NCI-H2029 (cell line): ENCODE measurements at places on chromosomes 2 and 18.
A peak's percentile ranks its signal among the peaks of the same experiment; 100 is the strongest.

GRCh38 chr2:205686783-205687640 is 4.7 kb downstream of the NRP2 start:
- DNase-seq, result no peak

- DNase-seq, result no peak
Observed at GRCh38 chr2:198438331-198438730, 633.9 kb downstream of the PLCL1 start.

DNA sequence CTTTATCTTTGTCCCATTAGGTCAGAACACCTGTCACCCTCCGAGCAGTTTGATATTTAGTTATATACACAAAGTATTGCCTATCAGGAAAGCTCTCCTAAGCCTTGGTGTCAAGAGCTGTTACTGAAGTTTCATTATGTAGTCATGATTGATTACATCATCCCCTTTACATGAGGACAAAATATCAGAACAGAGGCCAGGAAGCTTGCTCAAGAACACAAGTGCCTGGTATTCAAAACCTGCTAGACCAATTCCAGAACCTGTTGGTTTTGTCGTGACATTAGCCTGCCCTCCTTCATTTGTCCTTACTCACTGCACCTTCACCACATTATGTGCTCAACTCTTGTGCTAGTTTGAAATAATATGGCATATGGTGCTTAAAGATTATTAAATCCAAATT is 377.1 kb downstream of the CDH19 start:
- DNase-seq, result no peak

DNA sequence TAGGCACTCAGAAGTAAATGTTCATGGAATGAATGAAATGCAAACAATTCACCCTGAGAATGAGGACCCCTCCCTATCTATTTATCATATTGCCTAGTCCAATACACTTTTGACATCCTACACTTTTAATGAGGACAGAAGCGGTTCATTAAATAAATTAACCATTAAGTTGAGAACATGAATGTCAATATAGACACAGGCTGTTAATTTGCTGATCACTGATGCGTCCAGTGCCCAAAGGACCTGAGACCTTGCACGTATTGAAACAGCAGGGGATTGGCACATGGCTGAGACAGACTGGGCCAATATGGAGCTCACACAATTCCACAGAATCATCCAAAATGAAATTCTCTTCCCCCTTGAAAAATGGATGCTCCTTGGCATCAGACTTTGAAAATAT is 430.0 kb downstream of the SLC4A3 start:
- DNase-seq, result peak; percentile 12

- no peak for DNase-seq
Observed at GRCh38 chr2:60550984-60551239, 2.5 kb downstream of the BCL11A start.

DNA sequence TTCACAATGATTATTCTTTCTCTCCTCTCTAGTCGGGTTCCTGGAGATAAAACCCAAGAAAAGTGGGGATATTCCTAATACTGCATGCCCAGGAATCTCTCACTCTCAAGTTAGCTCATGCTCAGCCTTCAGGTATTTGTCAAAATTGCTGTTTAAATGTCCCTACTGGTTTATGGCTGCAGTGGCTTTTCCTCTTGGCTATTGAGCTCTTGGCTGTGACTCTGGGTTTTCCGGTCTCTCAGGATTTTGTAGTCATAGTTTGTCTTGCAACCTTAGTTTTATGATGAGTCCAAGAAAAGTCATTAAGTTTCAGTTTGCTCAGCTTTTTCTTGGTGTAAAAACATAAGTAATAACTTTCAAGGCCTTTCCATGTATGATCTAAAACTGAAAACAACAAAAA is 820.7 kb upstream of the HS6ST1 start:
- no peak for DNase-seq

- DNase-seq, result no peak
Observed at GRCh38 chr2:140696449-140696848, 1434.4 kb downstream of the LRP1B start.

GRCh38 chr2:237217995-237218616 is 132.4 kb downstream of the COPS8 start:
- DNase-seq, result no peak

- no peak for DNase-seq
Observed at GRCh38 chr18:58536534-58537271, 92.2 kb downstream of the ALPK2 start.

DNA sequence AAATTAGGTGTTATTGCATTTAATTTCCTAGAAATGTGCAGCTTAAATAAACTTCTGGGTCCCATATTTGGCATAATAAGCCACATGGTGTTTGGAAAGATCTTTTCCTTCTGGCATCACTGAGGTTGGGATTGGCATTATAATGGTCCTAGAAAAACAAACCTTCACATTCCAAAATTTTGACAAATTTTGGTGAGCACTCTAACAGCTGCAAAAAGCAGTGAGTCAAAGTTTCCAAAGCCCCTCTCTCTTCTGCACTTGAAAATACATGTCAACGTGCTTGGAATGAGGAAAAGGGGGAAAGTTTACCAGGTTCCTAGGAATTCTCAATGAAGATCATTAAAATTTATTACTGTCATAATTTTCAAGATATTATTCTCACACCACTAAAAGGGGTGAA is 77.8 kb upstream of the STK17B start:
- DNase-seq, result no peak

- DNase-seq, result no peak
Observed at GRCh38 chr2:138244501-138244925, 257.1 kb upstream of the SPOPL start.

- no peak for DNase-seq
Observed at GRCh38 chr2:64812285-64812684, 158.6 kb upstream of the SERTAD2 start.

GRCh38 chr2:40043641-40044040 is 264.6 kb upstream of the THUMPD2 start:
- DNase-seq, result no peak

GRCh38 chr2:241563031-241563507 is 4.5 kb downstream of the BOK start:
- DNase-seq, result no peak

DNA sequence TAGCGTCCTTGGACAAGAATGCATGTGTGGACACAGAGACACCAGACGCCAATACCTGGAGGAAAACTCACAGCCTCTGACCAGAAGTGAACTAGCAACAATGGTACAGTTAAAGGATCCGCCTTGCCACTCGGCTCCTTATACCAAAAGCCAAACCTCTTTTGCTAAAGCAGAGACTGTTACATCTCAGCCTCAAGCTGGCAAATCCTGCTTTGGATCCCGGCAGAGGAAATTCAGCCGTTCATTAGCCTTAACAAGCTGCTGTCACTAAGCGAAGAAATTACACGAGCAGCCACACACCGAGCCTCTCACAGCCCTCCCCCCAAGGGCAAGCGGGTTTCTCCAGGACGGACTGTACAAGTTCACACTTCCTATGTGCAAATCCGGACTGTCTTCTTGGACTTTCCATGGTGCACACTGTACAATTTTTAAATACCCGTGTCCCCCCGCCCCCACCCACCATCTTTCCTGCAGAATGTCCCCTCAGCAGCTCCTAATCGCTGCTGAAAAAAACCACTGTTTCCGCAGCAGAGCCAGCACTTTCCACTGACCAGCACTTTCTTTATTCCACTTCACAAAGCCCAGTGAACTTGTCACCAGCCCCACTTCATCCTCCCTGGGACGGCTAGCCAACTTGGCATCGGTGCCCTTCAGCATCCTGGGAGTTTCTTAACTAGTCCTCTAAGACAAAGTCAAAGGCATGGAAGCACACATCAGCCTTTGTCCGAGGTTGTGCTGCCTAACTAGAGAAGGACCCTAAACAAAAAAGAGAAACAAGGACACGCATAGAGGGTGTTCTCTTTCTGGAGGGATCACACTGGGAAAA is 1.5 kb downstream of the KLF7 start:
- DNase-seq, result peak; percentile 48

GRCh38 chr2:200034816-200035215 is 79.4 kb downstream of the MAIP1 start:
- no peak for DNase-seq

DNA sequence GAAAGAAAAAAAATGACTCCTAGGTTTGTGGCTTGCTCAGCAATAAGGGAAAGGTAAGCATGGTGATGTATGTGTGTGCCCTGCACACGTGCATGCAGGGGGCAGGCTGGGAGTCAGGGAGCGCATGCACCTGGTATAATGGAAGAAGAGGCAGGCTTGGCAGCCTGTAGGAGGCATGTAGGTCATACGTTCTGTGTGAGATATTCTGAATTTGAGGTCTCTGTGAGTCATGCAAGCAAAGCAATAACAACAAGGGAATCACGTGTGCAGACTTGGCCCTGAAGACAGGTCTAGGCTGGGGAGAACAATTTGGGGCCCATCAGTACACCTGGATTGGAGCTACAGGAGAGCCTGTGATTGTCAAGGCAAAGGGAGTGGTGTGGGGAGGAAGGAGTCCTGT is 94.5 kb upstream of the TTC39C start:
- no peak for DNase-seq

DNA sequence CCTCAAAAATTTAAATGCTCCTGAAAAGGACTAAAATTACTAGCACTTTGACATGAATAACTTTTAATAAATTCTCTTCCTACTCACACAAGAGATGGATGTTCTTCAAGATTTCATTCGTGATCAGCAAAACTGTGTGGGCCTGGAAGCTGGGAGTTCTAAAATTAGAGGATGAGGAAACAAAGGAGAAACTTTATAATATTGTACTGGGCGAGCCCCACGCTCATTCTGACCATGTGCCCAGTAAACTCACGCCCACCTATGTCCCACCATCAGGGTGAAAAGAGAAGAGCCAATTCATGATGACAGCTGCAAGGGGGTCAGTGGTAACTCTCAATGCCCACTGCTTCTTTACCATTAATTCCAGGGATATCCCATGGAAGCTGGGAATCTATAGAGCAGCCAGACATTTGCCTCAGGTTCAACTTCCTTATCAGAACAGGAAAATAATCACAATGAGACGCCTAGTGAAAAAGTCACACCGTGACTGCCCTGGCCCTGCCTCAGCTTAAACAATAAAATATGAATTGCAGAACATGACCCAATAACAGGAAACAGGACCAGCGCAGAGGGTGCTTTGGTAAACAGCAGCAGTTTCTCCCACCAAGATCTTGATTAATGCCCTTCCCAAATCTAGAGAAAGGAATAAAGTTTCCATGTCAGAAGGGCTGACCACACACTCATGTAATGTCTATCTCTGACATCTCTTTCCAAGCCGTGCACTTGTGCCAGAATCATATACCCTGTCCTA is 438.6 kb downstream of the TXNL1 start:
- no peak for DNase-seq

GRCh38 chr2:236254001-236254400 is 10.2 kb downstream of the ASB18 start:
- DNase-seq, result no peak

DNA sequence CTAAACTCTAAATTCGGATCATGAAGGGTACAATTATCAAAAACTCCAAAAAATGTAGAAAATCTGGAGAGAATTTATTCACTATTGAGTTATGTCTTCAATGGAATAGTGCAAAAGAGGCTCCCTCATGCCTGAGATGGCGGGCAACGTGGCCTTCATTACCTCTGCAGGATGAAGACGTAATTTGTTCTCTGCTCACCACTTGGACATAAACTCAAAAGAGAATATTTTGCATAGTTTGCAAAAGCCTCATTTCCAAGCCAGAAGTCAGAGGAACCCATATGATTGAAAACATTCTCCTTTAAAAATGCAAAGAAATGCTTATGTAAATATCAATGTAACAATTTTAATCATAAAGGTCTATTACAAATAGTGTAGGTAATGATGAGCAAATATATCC is 58.7 kb downstream of the SLC25A12 start:
- DNase-seq, result no peak

- no peak for DNase-seq
Observed at GRCh38 chr2:27442920-27443282, 720 bp downstream of the KRTCAP3 start.

DNA sequence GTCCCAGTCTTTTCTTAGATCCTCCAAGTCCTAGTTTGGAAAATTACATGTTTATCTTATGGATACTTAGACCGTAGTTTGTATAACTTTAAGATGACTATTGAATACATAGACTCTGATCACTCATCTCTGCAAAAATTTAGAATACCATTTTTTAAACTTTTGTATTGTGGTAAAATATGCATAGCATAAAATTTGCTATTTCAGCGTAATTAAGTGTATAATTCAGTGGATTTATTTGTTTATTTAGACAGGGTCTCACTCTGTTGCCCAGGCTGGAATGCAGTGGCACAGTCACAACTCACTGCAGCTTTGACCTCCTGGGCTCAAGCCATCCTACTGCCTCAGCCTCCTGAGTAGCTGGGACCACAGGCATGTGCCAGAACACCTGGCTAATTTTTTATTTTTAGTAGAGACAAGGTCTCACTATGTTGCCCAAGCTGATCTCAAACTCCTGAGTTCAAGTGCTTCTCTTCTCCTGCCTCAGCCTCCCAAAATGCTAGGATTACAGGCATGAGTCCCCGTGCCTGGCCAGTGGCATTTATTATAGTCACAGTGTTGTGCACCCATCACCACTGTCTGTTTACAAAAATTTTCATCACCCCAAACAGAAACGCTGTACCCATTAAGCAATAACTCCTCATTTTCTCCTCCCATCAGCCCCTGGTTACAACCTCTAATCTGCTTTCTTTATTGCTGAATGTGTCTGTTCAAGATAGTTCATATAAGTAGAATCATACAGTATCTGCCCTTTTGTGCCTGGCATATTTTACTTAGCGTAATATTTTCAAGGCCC is 90.0 kb downstream of the MAP3K20 start:
- no peak for DNase-seq

DNA sequence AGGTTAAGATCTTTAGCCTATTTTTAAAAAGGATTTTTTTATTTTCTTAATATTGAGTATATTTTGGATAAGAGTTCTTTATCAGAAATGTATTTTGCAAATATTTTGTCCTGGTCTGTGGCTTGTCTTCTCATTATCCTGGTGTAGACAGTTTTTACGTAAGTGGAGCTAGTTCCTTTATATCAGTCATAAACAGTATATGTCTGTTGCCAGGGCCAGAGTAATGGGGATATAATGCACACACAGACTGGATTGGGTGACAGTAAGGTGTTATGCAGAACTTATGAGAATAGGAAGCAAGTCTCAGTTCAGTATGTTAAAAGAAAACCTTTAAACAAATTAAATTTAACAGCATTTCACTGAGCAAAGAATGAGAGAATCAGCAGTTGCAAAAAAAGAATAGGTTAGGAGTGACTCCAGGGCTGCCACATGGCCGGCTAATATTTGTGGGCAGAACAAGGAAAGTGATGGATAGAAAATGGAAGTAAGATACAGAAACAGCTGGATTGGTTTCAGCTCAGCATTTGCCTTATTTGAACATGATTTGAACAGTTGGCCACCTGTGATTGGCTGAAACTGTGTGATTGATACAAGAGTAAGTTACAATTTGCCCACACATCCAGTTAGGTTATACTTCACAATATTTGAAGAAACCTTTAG is 61.1 kb upstream of the ZNG1B start:
- DNase-seq, result no peak

- no peak for DNase-seq
Observed at GRCh38 chr2:1638281-1638860, 105.9 kb downstream of the PXDN start.

GRCh38 chr2:191615596-191615995 is 62.3 kb upstream of the NABP1 start:
- DNase-seq, result no peak

- no peak for DNase-seq
Observed at GRCh38 chr2:69310111-69311023, 76.7 kb downstream of the GFPT1 start.
